ENCODE measurements at places on chromosomes 12 and 14.

DNA sequence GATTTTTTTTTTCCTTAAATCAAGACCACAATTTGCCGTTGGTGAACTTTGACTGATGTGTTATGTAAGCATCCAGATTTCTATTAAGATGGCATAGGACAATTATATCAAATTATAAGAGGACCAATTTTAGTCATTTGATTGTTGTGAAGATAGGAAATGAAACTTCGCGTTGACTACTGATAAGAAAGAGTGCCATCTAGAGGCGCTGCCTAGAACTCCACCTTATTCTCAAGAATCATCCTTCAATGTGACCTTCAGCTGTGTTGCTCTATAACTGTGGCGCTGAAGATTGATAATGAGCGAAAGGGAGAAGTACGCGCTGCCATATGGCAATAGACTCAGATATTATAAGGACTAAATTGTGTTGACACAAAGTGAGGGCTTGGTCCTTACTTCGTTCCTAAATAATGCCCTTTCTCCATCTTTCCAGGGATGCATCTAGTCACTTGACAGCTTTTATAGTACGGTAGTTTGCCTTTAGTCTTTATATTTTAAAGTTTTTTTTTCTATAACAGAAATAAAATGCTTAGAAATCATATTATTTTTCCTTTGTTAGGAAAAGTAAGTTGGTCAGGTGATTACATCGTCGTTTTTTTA is 350.8 kb upstream of the STXBP6 start:
- peak; percentile 72 for DNase-seq

DNA sequence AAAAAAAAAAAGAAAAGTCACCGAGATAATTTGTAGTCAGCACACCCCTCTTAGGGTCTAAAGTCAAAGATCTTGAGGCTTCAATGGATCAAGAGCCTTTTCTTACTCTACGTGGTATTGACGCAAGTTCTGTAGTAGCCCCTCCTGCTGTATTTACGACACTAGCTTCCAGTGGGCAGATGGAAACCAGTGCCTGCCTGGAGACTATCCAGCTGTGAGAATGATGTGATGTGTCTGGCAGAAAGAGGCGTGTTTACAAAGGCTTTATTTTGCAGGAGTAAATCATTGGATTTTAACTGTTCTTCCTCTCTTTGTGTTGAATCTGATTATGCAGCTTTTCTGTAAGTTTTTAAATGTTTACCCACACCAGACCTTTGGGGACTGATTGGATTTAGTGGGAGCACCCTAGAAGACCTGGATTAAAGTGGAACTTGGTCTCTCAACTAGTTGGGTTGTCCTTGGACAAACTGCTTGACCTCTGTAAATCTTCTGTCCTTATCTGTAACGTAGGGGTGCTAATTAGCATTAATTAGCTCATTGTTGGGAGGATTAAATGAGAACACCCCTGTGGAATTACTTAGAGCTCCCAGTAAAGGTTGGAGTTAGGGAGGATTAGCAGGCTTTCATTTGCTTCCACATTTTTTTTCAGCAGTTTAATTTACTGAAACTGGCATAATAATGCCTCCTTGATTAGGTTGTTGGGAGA is 72.4 kb downstream of the RASSF3 start:
- DNase-seq: peak; percentile 82

- peak; percentile 64 for DNase-seq
Measured at GRCh38 chr14:51776102-51776894, 84.1 kb upstream of the GNG2 start.

GRCh38 chr14:21748869-21749303 is 75.3 kb upstream of the OR4E1 start:
- DNase-seq: no peak

DNA sequence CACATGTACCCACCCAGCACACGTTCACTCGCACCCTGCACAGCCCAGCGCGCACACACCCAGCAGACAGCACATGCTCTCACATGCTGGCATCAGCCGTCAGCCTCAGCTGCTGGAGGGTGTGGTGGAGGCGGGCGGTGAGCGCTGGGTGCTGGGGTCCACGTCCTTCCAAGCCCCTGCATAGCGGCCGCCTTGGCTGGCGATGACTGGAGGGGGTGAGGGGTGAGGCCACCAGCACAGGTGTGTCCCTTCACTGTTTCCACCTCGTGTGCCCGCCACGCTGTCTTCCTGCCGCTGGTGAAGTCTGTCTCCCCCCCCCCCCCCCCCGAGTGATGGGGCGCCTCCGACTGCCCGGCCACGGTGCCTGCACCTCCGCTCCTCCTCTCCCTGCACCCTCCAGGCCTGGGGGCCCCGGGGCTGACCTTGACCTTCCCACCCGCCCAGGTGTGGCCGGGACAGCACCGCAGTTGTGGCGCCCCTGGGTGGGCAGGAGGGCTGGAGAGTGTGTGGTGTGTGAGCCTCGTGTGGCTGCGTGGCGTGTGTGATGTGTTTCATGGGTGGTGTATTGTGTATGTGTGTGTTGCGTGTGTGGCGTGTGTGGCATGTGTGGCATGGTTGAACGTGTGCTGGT is 37.4 kb downstream of the NOC4L start:
- no peak for DNase-seq

- DNase-seq: no peak
Measured at GRCh38 chr14:82438436-82438835, 904.8 kb upstream of the SEL1L start.

DNA sequence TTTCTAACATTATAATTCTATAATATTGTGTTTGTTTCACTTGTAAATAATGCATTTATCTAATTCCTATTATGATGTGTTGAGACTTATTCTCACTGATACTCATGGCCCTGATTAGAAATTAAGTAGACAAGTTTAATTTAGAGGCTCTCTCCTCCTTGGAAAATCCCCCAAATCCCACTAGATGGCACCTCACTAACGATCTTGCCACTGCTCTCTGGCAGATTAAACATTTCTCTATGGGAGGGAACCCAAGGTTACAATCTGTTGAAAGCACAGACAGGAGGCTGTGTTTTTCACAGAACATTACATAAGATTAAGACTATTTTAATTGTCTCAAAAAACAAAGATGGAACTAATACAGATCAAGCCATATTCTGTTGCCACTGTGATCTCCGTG is 318.7 kb downstream of the LRFN5 start:
- DNase-seq: no peak

DNA sequence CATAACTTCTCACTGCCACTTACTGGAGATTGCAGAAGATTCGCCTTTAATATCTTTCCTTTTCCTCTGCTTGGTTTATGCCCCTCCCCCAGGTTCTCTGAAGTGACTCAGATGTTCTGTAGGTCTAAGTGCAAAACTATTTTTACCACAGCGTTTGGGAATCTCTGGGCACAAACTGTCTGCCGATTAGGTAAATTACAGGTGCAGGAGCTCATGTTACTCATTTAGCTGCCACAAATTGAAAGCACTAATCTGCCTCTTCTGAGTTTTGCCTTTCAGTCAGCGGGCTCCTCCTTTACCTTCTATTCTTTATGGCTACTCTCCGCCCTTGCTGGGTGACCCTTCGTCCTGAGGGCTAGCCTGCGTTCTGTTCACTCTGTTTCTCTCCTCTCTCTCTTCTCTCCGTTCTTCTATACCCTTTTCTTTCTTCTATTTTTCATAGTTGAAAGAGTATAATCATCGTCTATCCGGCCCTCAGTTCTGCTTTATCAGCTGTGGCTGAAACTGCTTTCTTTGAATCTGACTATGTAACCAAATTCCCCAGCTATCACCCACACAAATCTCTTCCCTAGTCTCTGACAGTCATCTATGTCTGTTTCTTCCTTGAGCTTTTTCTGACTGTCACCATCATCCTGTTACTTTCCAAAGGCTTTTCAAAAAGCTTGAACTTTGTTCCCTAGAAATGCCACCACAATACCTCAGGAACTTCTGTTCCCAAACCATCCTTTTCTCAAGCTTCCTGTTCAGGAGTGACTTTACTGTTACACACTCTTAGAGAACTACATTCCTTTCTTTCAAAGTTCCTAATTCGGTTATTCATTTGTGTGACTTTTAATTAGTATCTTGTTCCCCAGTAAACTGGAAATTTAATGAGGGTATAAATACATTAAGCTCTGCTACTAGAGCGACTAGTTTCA is 4.3 kb upstream of the MYF6 start:
- DNase-seq: no peak

GRCh38 chr12:49963976-49964815 is 2.5 kb downstream of the AQP5 start:
- no peak for DNase-seq

DNA sequence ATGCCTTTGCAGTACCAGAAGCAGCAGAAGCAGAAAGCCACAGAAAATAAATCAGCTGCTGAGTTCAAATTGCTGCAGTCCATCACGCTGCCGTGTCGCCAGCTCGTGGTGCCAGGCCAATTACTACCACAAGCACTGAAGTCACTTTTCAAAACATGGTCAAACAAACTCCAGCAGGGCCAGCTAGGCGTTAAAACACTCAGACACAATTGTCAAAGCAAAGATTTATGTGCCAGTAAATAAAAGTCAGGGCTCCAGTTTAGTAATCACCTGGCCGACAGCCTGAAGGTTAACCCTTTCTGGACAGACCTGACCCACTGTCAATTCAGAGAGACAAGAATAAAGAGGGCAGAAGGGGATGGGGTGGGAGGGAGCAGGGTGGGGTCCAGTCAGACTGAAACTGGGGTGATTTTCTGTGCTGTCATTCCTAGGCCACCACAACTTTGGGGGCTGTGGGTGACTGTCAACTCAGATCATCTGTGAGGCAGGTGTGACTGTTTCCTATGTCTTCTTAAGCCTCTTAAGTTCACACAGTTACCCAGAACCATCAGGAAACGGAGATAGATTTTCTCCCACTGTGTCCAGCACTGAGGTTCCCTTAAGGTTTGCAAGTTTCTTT is 109.8 kb upstream of the FUT8 start:
- no peak for DNase-seq

GRCh38 chr12:65461017-65461416 is 182.5 kb downstream of the MSRB3 start:
- DNase-seq: no peak

GRCh38 chr14:80955416-80955941 is at the start of gene TSHR:
TSS of gene TSHR (plus strand) at chr14:80955621. CDS start at chr14:80955681, 60 bp downstream.
- no peak for DNase-seq

- DNase-seq: no peak
Measured at GRCh38 chr12:62817556-62818271, 117.2 kb downstream of the PPM1H start.

- no peak for DNase-seq
Measured at GRCh38 chr14:89952576-89952975, 2.0 kb downstream of the EFCAB11 start.

- DNase-seq: no peak
Measured at GRCh38 chr14:42848652-42849051, 1242.0 kb downstream of the LRFN5 start.

DNA sequence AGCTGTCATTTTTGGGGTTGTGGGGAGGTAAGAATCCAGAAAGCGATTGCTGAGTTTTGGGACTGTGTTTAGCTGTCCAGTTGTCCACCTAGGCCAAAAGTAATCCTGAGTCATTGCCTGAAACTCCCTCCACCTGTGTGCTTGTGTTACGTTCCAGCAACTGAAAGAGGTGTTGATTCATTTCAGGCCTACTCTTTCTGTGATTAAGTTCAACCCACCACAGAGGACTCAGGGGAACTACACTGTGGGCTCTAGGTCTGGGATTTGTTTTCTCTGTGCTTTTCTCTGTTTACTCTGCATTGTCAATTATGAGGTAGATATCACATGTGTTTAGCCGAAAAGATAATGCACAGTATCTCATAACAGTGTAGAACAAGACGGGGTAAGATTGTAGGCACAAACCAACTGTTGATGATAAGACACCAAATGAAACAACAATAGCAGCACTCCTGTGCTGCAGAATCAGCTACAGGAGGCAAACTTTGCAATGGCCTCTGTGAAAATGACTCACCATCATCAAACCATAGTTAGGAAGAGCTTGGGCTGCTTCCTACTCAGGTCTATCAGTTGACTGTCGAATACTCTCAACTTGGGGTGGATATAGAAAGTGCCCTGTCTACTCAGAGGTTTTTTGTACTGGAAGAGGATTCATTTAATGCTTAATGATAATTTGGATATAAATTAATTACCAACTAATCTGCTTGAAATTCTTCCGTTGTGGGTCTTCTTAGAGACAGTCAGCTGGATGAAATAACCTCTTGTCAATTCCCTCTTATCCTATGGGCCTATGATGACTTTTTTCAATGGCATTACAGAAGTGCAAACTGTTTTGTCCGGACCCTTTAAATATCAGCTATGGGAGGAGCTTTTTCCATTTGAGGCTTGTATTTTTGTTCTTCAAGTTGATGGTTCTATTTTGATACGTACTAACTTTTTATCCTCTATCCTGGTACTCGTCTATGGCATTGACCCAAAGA is 385.9 kb downstream of the BMP4 start:
- DNase-seq: no peak

GRCh38 chr12:96501133-96501761 is 11.9 kb downstream of the CFAP54 start:
- no peak for DNase-seq

- peak; percentile 63 for DNase-seq
Measured at GRCh38 chr12:716506-716905, 35.9 kb upstream of the WNK1 start.

- DNase-seq: peak; percentile 73
Measured at GRCh38 chr12:125092872-125093680, 27.8 kb downstream of the AACS start.

DNA sequence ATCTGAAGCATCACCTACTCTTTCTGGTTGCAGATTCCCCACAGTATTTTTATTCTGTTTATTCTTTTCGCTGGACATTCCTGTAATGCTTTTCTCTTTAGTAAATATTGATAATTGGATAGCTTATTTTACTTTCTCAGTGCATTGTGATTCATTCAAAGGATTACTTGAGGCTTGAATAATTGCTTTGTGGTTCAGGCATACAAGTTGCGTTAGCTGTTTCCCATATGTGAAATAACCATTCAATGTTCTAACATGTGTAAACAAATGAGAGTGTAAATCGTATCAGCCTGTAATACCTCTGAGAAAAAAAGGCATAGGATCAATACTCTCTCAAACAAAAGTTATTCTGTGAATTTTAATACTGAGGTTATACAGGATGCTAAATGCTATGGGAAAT is 1004.2 kb upstream of the SEL1L start:
- DNase-seq: no peak

- DNase-seq: no peak
Measured at GRCh38 chr14:103562429-103563225, at the start of the genes BAG5 and COA8. TSS of gene BAG5 (minus strand) at chr14:103562657. CDS start at chr14:103561164, 1,493 bp downstream. TSS of gene COA8 (plus strand) at chr14:103562960. CDS start at chr14:103563002, 42 bp downstream.

GRCh38 chr12:80157645-80158044 is 58.3 kb downstream of the OTOGL start:
- no peak for DNase-seq
